Activated CD4-positive, alpha-beta T cell treated with anti-CD3 and anti-CD28 coated beads for 24 hours (primary cell): ENCODE measurements at places on chromosomes 3 and 15.
A peak's percentile ranks its signal among the peaks of the same experiment; 100 is the strongest.

DNA sequence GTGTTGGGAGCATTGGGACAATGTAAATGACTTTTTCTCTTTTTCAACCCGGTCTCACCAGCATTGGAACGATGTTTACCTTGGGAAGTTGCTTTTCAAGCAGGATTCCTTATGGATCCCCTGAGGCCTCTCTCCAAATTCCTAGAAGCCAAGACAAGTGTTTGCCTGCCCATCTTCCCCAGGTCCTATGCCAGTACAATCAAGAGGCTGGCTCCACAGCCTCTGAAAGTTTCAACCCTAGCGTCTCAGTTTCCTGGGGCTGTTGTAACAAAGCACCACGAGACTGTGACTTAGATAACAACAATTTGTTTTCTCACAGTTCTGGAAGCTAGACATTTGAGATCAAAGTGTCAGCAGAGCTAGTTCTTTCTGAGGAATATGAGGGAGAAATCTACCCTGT lies 347.2 kb upstream of the UMPS start:
- no peak for DNase-seq

DNA sequence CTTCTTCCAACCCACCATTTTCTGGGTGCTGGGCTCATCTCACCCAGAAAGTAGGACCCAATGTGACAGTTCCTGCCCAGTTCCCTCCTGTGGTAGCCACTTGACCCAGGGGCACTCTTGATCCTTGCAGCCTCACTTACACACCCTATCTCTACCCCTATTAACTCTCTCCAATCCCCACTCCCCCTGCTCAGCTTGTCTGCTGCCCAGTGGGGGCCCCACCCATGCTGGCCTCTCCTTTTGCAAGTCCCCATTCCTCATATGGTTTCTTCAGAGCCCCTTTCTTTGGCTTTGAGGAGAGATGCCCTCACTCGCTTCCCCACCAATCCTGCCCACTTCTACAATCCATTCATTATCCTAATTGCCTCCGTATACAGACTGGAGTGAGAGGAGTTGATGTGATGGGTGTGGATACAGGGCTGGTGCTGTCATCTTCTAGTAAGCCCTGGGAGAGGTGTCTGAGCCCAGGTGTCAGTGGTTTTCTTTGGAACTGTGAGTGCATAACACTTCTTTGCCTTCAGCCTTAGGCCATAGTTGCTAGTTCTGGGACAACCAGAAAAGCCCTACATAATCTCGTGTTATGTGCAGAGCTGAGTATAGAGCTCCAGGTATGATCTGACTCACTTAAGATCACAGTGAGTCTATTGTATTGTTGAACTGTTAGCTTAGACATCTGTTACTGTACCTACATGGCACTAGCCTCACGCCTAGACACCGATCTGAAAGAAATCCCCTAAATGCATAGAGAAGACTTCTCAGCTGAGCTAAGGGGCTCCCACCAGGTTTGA lies 4.8 kb upstream of the CCR5 start:
- no peak for DNase-seq

DNA sequence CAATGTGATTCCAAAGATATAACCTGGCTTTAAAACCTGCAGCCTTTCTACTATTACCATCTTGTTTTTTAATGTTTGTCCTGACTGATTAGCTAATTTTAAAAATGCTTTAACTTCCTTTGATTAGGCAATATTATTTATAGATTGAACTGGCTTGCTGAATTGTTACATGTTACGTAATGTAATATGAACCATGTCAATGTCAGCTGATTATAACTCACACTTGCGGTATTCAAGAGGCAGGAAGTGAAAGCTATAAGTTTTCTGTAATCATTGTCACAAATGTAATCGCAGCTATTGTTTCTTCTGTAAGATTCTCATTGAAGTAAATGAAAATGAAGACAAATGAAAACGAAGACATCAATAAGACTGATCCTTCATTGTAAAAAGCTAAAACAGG lies 146.8 kb downstream of the ROBO2 start:
- DNase-seq: no peak

GRCh38 chr3:31486865-31487533 lies 45.7 kb upstream of the STT3B start:
- no peak for DNase-seq

DNA sequence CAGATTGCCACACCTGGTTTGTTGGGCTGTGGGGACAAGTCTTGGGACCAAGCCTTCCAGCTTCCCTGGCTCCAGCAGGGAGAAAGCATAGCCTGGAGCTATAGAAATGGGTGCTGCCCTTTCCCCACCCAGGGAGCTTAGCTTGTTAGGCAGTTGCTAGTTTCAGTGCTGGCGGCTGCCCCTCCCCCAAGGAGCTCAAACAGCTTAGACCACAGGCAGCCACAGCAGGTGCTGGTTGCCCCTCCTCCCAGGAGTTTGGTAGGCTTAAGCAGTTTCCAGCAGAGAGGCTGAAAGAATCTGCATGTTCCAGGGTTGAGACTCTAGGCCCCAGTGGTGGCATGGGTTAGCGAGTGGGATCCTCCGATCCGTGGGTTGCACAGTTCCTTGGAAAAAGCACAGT lies 889.7 kb downstream of the IGSF11 start:
- no peak for DNase-seq

- no peak for DNase-seq
Measured at GRCh38 chr3:2141482-2141881, 42.8 kb downstream of the CNTN4 start.

GRCh38 chr15:41022487-41023090 lies 69.3 kb downstream of the CHAC1 start:
- peak; percentile 8 for DNase-seq

DNA sequence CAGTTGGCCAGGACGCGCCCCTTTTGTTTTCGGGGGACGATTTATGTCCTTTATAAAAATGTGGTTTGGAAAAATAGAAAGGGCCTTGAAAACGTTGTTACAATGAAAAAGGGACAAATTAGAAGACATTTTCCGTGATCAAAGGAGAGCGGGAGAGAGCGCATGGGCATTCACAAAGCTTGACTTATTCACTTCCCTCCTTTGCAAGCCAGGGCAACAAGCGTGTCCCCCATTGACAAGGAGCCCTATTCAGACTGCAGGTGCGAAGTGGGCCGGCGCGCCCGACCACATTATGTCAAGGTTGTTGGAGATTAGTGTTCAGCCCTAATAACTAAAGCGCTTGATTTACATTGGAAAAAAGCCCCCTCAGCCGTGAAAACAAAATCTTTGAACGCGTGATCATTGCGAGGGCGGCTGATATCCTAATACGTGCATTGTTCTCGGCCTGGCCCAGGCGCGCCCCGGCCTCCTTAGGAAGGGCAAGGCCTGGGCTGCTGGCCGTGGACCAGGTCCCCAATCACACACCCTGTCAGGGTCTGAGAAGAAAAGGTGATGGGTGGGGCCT lies 25.9 kb downstream of the ZIC4 start:
- DNase-seq: no peak

- no peak for DNase-seq
Measured at GRCh38 chr3:175941352-175941751, 1082.2 kb downstream of the NAALADL2 start.

DNA sequence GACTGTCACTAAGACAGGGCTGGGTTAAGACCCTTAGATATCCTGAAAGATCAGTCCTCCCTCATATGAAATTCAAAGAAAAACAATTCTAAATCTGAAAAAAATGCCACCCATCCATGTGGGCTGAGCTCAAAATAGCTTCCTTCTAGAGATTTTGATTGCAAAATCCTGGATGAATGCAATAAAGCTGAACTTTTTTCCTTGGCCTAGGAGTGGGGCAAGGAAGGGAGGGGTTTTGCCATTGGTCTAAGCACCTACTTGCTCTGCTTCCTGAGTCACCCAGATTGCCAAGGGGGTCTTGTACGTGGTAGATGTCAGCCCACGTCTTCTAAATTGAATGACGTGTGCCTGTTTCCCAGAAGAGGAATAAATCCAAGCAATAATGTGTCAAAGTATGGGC lies 15.3 kb upstream of the SMAD3 start:
- DNase-seq: no peak

- DNase-seq: no peak
Measured at GRCh38 chr15:28131400-28131799, 32.3 kb upstream of the OCA2 start.

DNA sequence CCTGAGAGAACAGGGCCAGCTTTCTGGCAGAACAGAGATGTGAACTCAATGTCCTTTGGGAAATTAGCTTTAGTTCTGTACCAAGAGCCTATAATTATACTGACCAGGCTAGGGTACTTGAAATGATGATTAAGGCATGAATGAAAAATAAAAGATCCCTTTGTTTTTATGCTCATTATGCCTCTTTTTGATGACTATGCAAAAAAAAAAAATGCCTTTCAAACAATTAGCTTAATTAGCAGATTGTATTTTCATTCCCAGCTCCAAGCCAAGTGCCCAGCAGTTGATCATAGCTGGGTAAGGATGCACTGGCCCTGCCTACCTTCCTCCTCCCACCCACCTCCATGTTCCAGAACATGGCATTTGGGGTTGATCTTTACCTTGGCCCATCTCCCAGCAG lies 56.8 kb downstream of the LYZL4 start:
- DNase-seq: no peak

GRCh38 chr3:111926266-111926676 lies 52.6 kb upstream of the ABHD10 start:
- DNase-seq: no peak

DNA sequence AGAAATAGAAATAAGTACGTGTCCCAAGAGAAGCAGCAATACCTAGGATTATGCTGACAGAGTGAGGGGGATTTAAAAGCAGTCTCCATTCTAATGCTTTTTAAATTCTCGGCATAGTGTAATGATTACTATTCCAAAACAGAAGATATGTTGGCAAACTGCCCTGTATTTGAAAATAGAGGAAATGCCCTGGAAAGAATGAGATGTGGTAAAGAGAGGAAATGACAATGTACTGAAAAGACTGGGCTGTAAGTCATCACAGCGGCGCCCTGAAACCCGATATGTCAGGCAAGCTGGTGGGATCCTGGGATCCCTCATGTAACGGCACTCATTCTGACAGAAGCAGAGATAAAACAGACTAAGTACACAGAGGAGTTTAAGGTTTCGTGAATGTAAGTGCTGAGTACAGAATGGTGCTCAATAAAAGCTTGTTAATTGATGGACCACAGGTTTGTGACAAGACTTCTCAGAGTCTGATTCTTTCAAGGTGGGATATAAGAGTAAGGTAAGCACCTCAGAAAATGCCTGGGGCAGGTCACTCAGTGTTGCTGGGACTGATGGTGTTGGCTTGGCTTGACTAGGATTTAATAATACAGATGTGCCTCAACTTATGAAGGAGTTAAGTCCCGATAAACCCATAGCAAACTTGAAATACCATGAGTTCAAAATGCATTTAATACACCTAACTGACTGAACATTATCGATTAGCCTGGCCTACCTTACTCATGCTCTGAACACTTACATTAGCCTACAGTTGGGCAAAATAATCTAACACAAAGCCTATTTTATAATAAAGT lies 91.4 kb downstream of the NFKBIZ start:
- no peak for DNase-seq

- DNase-seq: no peak
Measured at GRCh38 chr3:142691527-142691926, 32.3 kb upstream of the TRPC1 start.

- no peak for DNase-seq
Measured at GRCh38 chr15:96360581-96361308, 30.2 kb downstream of the NR2F2 start.

DNA sequence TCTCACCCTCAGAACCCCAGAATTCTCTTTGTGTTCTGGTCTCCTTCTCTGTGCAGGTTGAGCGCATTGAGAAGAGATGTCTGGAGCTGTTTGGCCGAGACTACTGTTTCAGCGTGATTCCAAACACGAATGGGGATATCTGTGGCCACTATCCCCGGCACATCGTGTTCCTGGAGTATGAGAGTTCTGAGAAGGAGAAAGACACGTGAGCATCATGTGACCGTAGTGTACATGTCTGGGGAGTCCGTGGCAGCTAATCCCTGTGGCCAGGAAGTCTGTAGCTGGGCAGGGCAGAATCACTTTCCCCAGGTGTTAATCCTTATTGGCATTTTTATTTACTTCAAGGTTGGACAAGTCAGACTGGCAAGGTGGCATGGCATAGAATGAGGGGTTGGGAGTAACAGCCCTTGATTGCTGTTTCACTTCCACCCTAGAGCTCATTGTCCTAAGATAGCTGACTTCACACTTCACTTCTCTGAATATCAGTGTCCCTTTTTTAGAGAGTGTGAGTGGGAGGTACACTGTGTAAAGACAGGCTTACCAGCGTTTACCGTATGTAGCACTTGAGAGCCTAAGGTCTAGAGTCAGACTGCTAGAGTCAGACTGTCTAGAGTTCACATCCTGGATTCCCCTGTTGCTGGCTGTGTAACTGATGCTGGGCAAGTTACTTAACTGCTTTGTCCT lies 4.4 kb downstream of the MTMR14 start:
- DNase-seq: no peak

- DNase-seq: no peak
Measured at GRCh38 chr3:131543714-131544113, 40.9 kb upstream of the MRPL3 start.

DNA sequence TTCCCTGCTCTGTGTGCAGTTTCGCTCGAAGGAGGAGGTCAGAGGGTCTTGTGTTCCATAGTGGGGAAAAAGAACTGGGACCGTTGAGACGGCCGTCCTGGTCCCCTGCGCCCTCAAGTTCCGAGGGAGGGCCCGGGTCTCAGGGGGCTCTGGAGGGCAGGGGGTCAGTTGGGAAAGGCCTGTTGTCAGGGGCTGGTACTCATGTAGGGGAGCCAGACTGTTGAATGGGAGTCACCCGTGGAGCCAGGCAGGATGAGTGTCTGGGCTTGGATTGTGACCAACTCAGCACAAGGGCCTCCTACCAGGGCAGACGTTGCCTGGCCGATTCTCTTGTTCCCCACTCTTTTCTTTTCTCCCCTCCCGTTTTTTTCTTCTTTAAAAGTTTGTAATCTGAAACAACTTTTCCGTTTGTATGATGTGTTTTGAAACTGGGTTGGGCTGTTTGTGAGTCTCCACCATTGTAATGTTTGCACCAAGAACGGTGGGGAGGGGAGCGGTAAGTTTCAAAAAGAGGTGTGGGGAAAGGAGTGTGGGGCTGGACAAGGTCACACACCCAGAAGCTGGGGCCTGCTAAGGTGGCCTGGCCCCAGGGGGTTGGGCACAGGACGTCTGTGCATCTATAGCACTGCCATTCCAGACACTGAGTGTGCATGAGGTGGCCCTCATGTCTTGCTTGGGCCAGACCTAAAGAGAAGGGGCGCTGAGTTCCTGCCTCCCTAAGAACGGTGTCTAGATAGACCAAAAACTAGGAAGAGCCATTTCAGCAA lies 1.1 kb downstream of the CMTM7 start:
- DNase-seq: no peak

- no peak for DNase-seq
Measured at GRCh38 chr3:2937592-2937991, 172.6 kb downstream of the IL5RA start.
